WERI-Rb-1 (cell line): ENCODE measurements at places on chromosomes 7 and 10.

DNA sequence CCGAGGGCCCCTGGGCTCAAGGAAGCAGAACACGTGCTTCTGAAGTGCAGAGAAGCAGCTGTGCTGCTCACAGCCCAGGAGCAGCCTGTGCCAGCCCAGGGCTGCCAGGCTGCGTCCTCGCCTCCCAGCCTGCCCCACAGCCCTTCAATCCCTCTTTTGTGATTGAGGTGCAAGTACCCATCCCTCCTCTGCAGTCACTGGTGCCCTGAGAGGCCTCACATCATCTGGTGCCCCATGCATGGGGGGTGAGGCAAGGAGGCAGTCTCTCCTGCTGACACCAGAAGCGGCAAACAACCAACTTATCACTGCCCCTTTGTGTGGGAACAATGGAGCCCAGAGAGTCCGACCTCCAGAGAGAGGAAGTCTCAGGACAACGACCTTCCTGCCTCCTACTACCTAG is 49.8 kb upstream of the FGFR2 start:
- DNase-seq = no peak

DNA sequence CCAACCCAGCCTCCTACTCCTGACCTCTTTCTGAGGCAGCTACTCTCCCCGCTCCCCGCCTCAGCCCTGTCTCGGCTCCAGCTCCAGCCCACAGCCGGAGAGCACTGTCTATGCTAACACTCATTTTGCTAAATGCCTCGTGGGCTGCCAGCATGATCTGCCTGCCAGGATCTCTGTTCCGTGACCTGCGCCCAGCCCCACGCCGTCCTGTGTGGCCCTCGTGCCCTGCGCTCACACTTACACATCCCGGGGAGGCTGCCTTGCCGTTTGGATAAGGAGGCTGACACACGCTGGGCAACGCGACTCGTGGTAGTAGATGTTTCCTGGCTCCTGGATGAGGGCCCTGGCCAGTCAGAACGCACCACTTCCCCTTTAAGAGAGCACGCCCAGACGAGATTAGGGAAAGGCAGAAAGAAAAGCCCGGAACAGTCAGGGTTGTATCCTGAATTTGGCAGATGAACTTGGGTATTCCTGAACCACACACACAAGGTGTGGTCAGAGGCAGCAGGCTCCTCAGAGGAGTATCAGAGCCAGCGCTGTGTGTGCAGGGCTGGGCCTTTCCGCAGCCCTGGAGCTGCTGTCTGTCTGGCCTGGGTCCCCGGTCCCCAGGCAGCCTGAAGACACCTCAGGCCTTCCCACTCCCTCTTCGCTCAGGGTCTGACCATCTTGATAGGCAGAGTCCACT is 97.7 kb upstream of the EFCAB10 start:
- DNase-seq = no peak

GRCh38 chr10:79447911-79448731 is 2.7 kb upstream of the ZCCHC24 start:
- DNase-seq = no peak

DNA sequence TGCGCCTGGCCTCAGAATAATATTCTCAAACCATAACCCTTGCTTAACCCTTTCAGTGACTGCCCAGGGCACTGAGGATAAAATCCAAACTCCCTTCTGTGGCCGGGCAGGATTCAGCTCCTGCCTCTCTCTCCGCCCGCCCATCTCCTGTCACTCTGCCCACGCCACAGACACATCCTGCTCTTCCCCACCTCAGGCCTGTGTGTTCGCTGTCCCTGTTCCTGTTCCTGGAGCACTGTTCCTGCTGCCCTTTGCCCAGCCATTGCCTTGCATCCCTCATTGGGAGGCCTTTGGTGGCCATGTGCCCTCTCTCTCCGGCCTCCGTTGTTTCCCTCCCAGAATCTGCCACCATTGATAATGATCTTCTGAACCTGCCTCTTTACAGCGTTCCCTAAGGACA is 108.8 kb downstream of the SH3PXD2A start:
- no peak for DNase-seq

DNA sequence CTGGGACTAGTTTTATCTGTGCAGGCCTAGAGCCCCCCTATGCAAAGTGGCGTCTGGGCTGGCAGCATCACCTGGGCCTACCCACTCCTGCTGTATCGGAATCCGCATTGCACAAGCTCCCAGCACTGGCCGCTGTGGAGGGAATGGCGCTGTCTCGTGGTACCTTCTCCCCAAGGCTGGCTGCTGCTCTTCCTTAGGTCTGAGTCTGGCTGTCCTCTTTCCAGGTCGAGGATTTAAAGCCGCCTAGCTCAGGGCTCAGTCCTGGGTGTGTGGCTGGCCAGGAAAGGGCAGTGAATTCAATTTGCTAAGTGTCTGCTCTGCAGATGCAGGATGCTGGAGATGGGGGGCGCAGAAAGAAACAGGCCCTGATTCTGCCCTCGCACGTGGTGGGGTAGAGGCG is 44.7 kb downstream of the MGMT start:
- DNase-seq = no peak

- DNase-seq = peak; percentile 65
Measured at GRCh38 chr10:47067949-47068940, 157.0 kb downstream of the PTPN20 start.

DNA sequence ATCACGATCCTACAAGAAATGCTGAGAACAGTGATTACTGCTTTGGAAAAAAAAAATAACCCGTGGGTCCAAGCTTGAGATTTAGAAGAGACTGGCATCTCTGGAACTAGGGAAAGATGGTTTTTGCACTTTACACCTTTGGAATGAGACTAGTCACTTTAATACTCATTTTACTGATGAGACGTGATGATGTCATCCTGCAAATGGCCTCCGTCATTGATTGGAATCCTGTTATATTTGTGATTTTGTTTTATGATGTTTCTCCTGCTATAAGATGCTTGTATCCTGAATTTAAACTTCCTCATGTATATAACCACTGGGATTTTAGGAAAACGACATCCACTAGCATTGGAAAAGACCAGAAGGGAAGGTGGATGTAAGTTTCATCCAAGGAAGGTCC is 361.3 kb upstream of the AOAH start:
- no peak for DNase-seq
